CD14-positive monocyte (primary cell): ENCODE measurements at places on chromosomes 3 and 15.

DNA sequence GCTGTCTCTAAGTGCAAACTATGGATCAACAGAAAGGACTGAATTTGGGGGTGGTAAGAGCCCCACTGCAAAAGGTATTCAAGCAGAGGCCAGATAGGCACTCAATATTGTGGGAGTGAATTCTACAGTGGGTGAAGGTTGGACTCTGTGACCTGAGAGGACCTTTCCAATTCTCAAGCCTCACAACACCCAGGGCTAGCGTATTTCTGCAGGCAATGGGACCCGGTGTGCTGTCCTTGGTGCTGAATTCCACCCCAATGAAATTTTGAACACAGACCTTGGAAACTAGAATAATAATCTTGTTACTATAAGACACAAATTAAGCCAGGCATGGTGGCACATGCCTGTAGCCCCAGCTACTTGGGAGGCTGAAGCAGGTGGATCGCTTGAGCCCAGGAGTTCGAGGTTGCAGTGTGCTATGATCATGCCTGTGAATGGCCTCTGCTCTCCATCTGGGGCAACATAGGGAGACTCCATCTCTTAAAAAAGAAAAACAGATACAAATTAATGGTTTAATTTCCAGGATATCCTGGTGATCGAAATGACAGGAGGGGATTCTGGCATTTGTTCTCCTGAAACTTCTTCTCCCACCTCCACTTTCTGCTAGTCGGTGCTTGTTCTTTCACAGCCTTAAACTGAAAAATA is 135.4 kb downstream of the RAB11A start:
- DNase-seq, result no peak

DNA sequence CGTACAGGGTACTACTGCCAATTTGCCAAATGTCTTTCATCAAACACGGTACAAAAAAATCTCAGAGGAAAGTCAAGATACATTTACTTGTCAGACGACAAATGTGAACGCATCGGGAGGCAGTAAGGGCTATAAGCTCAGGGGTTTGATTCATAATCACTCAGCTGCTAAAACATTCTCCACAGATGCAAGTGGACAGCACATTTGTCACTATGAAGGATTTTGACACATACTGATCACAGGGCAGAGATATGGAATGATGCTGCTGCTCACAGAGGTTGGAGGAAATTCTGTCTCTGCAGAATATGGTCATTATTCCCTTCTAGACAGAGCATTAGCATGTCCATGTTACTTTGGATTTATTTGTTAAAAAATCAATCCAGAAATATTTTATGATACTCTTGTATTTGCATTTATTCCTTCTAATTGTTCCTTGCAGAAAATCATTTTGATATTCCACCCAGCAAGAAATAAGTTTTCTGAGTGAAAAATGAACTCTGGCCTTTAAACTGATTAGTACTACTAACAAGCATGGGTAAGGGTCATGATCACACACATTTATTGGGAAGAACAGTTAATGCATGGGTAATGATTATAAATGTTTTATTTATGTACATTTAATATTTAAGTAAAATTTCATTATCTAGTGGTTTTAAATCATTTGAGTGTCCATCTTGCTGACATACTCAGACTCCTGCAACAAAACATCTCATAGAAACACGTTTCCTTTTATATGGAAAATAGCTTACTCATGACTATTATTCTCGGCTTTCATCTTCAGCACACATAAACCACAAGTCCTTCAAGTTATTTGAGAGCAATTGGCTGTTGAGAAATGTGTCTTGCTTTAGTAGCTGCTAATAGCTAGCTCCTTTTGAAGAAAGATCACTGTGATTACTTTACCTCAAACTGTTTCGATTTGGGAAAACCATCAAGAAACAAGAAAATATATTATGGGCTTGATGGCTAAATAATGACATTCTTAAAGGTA is 559.3 kb downstream of the MECOM start:
- DNase-seq, result no peak

DNA sequence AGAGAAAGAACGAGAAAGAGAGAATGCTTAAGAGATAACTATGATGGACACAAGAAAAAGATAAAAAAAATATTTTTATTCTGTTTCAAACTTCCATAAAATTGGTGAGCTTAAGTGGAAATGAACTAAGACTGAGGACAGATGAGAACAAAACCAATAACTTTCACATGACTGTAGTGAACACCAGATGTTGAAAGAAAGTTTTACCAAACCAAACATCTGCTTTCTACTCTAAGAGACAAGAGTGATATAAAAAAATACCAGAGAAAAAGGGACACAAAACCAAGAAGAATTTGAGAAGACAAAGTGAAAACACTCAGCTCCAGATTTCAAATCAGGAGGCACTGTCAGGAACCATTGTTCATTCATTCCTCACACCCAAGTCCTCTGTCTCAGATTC is 147.9 kb downstream of the IMPG2 start:
- DNase-seq, result no peak

- DNase-seq, result no peak
Measured at GRCh38 chr3:29854821-29855220, 574.0 kb downstream of the RBMS3 start.

DNA sequence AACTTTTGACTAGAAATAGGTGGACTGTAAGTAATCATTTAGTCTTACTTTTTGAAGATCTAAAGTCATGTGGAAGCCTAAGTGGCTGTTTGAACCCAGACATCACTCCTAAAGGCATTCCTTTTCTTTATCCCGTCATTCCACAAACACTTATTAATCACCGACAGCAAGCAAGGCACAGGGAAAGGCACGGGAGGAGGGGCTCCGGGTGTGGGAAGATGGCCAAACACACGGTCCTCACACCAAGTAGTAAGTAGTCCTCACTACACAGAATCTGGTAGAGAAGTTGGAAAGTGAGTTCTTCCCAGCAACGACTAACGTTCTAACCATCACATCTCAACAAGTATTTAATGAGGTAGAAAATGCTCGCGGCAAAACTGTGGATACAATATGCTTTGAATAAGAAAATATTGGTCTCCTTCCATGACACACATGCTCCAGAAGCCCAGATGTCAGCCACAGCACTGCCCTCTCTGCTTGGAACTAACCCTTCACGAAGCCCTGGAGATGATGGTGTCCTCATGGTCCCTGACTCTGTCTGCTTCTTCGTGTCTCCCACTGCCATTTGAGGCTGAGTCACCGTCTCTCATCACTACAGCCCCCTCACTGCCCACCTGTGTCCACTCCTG is 202.2 kb downstream of the OPA1 start:
- no peak for DNase-seq

- no peak for DNase-seq
Measured at GRCh38 chr15:83504365-83504764, 57.2 kb downstream of the SH3GL3 start.

GRCh38 chr3:130260918-130261317 is 84.6 kb upstream of the COL6A5 start:
- no peak for DNase-seq

DNA sequence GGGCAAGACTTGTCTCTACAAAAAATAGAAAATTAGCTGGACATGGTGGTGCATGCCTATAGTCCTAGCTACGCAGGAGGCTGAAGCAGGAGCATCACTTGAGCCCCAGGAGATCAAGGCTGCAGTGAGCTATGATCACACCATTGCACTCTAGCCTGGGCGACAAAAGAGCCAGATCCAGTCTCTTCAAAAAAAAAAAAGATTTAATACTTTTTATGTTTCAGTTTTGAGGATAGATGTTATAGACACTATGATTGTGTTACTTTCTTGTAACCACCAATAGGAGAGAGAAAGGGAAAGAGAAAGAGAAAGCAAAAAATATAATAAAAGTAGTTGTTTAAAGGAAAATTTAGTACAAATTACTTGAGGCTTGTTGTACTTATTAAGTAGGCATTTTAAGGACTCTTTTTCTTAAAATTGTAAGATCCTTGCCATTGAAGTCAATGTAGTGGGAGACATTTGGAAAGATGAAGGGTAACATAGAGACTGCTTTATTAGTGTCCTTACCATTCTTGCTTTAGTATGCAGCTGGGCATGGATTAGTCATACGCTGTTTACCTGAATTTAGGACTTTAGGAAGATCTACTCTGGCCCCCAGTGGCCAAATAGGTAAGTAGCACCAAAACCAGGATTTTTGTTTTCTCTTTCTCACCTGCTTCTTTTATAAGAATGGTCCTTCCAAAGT is 35.1 kb upstream of the ZDHHC23 start:
- DNase-seq, result peak; percentile 12

- no peak for DNase-seq
Measured at GRCh38 chr3:14520149-14520548, 20.0 kb downstream of the GRIP2 start.

DNA sequence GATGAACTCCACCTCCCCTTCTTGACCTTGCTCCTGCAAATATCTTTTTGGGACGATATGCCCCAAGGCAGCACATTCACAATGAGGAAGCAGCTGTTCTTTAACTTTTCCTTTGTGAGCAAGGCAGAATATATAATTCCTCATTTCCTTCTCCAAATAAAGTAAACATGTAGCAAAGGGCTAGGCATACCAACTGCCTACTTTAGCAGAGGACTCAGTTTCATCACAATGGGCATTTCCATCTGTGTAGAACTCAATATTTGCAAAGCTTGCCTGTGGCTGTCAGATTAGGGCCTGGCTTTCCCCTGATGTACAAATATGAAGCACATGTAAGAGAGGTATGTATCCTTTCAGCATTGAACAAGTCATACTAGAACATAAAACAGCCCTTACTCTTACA is 366.9 kb downstream of the RSL24D1 start:
- DNase-seq, result no peak

- no peak for DNase-seq
Measured at GRCh38 chr3:118412503-118412902, 622.1 kb downstream of the IGSF11 start.

- no peak for DNase-seq
Measured at GRCh38 chr3:133964547-133964946, 65.2 kb downstream of the SLCO2A1 start.

- no peak for DNase-seq
Measured at GRCh38 chr3:148698190-148698810, 597 bp downstream of the AGTR1 start.

- DNase-seq, result no peak
Measured at GRCh38 chr3:101292027-101292426, 28.3 kb downstream of the IMPG2 start.

DNA sequence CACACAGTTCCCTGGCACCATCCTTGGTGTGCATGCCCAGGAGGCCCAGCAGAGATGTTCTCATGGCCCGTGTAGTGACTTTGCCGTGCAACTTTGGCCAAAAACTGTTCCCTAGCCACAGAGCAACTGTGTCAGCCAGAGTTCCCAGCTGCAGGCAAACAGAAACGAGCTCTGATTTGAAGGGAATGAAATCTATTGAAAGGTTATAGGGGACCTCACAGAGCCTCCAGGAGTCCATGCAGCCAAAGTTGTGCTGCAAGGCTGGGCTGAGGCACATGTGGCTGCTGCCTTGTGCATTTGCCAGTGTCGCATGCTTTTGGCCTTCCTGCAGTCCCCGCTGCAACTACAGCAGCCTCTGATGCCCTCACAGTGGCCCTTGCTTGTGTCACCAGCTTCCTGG is 70.5 kb downstream of the PLXNA1 start:
- no peak for DNase-seq

GRCh38 chr3:150308037-150308319 is 100.1 kb upstream of the TSC22D2 start:
- DNase-seq, result no peak

GRCh38 chr3:38009807-38010591 is 19.4 kb downstream of the VILL start:
- DNase-seq, result no peak

DNA sequence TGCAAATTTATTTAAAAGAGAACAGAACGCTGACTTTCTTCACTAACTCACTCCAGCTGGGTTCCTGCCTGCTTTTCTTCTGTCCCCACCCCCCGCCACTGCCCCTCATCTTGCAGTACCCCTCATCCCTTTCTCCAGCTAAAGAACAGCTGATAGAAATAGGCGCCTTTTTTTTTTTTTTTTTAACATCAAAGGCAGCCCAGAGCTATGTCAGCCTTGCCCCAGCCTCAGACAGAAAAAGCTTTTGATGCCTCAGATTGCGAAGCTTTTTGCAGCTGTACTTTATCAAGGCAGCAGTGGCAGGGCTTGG is 1.8 kb downstream of the CADPS start:
- no peak for DNase-seq

DNA sequence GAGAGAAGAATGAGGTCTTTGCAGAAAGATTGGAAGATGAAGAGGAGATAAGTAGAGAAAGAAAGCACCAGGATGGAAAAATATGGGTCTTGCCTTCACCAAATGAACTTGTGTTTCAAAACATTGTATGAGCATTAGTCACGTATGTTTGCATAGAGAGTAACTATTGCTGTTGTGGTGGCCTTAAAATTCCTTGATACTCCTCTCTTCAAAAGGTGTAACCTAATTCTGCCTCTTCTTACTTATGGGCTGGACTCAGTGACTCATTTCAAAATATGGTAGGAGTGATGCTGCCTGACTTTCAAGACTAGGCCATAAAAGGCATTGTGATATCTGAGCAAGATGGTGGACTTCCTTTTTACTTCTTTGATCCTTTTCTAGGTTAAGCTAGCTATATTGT is 228.7 kb upstream of the ZNF385D start:
- DNase-seq, result no peak

- DNase-seq, result peak; percentile 51
Measured at GRCh38 chr15:38690719-38691332, 126.2 kb upstream of the RASGRP1 start.

GRCh38 chr15:94416267-94416666 is 184.9 kb downstream of the MCTP2 start:
- no peak for DNase-seq

GRCh38 chr3:160184655-160185054 is 40.6 kb upstream of the C3orf80 start:
- no peak for DNase-seq

- peak; percentile 9 for DNase-seq
Measured at GRCh38 chr3:73432023-73432705, 192.6 kb downstream of the PDZRN3 start.
